ENCODE measurements at places on chromosomes 1 and 21.
A peak's percentile ranks its signal among the peaks of the same experiment; 100 is the strongest.

DNA sequence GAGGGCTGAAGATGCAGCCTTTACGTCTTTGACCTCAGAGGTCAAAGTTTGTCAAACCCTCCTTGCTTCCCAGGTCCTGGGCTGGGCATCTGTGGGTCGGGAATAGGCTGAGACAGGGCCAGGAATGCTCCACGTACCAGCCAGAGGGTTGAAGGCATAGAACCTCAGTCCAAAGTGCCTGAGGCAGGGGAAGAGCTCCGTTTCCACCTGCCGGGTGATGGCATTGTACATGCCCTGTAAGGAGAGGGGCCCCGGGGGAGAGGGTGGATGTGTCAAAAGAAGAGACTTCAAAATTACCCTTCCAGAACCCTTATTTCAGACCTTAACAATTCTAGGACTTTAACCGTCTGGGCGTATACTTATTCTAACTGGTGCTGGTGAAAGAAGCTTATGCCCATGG, 3.7 kb downstream of the AKR7A3 start:
- no peak for DNase-seq

GRCh38 chr1:11531314-11531870, 52.4 kb downstream of the DISP3 start:
- no peak for DNase-seq

- no peak for DNase-seq
These were observed 241.0 kb upstream of the SGIP1 start for GRCh38 chr1:66292944-66293343.

GRCh38 chr1:155989242-155990004, 11.1 kb upstream of the ARHGEF2 start:
- peak; percentile 65 for DNase-seq

GRCh38 chr1:40210511-40211204, 37.1 kb upstream of the TMCO2 start:
- DNase-seq, result no peak

DNA sequence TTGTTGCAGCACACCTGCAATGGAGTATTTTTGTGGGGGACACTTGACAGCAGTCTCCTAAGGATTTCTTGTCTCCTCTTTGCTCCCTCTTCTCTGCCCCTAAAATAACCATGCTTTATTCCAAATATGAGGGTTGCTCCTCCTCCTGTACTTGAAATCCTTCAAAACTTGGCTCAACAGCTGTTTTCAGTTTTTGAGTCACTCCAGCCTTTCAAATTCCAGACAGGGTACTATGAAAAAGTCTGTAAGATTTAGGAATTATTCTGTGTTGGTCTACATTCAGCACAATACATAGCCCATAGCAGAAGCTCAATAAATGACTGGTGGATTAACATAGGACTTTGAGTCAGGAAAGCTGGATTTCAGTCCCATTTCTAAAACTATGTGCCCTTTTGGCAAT, 5.5 kb downstream of the AP4B1 start:
- no peak for DNase-seq

DNA sequence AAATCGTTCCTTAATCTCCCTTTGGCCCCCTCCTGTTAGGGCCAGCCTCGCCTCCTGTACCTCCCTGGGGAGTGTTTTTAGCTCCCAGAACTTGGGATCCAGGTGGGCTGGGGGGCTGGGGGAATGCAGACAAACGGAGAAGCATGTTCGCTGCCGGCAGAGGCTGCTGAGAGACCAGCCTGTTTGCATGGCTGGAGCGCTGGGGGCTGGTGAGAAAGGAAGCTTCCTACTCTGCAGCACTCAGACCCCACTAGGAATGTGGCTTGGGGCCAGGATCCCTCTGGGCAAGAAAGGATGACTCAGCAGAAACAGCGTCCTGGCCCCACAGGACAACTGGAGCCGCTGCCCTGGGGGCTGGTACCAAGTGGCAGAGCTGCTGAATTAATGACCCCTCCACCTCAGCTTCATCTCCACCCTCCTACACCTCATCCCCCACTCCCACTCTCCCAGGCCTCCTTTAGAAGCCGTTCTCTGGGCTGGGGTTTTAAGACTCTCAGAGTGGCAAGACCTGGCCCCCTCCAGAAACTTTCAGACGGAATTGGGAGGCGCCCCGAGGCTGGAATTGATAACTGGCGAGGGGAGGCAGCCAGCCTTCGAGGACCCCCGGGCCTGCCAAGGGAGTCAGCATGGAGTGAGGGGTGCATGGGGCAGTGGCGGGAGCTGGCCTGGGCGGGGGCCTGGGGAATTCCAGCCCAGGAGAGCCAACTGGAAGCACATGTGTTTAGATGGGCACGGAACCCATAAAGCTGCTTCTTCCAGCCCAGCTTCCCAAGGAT, 28.5 kb upstream of the EPS8L3 start:
- DNase-seq, result no peak

- DNase-seq, result no peak
These were observed 151.9 kb downstream of the MAGI3 start for GRCh38 chr1:113542221-113542701.

- no peak for DNase-seq
These were observed 117.7 kb upstream of the ETS2 start for GRCh38 chr21:38688068-38688467.

- no peak for DNase-seq
These were observed 73.4 kb downstream of the PLPPR5 start for GRCh38 chr1:98931128-98931835.

DNA sequence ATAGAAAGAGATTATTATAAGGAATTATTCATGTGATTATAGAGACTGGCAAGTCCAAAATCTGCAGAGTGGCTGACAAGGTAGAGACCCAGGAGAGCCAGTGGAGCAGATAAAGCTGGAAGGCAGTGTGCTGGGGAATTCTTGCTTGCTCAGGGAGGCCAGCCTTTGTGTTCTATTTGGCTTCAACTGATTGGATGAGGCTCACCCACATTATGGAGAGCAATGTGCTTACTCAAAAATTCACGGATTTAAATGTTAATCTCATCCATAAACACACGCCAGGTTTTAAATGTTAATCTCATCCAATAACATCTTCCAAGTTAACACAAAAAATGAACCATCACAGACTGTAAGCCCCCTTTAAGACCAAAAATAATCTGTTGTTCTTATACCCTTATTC, 30.2 kb upstream of the PHGDH start:
- DNase-seq, result no peak

DNA sequence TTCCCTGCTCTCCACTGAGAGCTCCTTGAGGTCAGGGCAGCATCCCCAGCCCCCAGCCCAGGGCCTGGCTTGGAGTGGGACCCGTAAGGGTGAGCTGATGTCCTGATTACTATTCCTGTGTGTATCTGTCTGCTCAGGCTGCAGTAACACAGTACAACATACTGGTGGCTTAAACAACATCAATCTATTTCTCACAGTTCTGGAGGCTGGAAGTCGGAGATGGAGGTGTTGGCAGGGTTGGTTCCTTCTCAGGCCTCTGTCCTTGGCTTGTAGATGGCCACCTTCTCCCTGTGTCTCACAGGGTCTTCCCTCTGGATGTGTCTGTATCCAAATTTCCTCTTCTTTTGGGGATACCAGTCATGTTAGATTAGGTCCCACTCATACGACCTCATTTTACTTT, 246.4 kb upstream of the POU3F1 start:
- DNase-seq, result no peak

- DNase-seq, result no peak
These were observed 23.6 kb downstream of the VANGL2 start for GRCh38 chr1:160423966-160424365.

DNA sequence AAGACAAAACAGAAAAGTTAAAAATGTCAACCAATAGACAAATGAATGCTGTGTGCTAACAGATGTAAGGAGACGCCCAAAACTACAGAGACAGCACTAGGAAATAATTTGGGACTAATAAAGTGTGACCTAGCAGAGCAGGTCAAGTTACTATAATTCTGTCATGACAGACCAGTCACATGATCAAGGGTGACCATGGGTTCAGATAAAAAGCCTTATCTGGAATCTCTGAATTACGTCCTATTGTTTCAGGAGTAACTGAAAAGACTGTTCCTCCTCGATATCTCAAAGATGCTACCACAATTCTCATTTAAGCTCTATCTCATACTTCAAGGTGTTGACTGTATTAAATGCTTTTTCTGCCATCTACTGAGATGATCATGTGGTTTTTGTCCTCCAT, 31.6 kb downstream of the PARP1 start:
- no peak for DNase-seq

- no peak for DNase-seq
These were observed 64.9 kb downstream of the FHAD1 start for GRCh38 chr1:15311880-15312279.

DNA sequence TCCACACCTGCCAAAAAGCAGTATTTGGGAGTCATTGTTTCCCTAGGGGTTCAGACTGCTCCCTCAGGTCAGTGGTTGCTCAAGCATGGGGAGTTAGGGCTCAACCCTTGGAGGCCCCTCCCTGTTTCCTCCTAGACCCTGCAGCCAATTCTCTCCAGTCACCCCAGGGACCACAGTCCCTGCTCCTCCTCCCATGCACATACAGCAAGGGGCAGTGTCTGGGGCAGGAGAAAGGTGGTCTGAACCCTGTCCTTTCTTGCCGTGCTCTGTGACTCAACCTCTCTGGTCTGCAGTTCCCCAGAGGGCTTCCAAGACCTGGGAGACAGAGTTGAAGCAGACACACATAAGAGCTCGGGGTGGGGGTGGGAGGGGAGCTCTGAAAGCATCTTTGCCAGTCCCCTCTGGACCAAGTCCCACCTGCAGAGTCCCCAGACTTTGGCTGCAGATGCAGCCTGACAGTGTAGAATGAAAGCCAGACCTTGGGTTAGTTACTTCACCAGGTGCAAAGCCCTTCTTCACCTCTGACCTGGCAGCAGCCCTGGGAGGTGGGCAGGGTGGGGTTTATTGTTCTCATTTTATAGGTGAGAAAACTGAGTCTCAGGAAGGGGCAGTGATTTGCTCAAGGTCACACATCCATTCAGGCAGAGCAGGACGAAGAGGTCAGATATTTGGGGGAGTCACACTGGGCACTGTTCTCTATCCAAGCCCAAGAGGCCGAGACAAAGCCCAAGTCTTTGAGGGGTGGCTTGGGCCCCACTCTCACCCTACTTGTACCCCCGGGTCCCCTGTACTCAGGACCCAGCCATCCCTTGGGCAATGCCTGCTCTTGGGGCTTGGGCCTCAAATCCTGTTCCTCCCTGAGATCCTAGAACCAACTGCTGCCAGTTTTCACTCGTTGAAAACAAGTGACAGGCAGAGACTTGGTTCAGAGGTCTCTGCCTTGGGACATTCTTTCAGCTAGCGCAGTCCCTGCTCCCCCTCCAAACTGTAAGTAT, 748 bp downstream of the PDZK1IP1 start:
- DNase-seq, result no peak

DNA sequence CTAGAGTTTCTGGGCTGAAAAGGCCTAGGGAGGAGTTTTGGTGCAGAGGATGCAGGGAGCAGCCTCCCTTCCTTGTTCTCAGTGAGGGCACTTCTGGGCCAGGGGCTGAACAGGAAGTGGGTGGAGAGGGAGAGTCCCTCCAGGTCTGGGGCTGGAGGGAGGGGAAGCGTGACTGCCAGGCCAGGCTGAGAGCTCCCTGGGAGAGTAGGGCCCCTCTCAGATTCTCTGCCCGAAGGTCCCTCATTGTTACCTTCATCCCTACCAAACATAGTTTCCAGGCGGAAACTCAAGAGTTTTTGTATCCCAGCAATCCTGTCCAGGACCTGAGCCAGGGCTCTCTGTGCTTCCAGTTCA, 36.8 kb downstream of the CITED4 start:
- no peak for DNase-seq

- DNase-seq, result no peak
These were observed 144.5 kb downstream of the SLC45A1 start for GRCh38 chr1:8462371-8462892.

- no peak for DNase-seq
These were observed 207.0 kb downstream of the BARHL2 start for GRCh38 chr1:90510143-90510542.

- DNase-seq, result no peak
These were observed 26.1 kb downstream of the IRF2BP2 start for GRCh38 chr1:234583755-234584419.

- DNase-seq, result no peak
These were observed 699.2 kb upstream of the ZP4 start for GRCh38 chr1:238589843-238590435.

- no peak for DNase-seq
These were observed 26.3 kb downstream of the PLPP3 start for GRCh38 chr1:56553046-56553445.

GRCh38 chr1:84742653-84743052, 52.4 kb upstream of the SSX2IP start:
- DNase-seq, result no peak

- DNase-seq, result no peak
These were observed 16.6 kb upstream of the ZSCAN20 start for GRCh38 chr1:33455539-33456501.

DNA sequence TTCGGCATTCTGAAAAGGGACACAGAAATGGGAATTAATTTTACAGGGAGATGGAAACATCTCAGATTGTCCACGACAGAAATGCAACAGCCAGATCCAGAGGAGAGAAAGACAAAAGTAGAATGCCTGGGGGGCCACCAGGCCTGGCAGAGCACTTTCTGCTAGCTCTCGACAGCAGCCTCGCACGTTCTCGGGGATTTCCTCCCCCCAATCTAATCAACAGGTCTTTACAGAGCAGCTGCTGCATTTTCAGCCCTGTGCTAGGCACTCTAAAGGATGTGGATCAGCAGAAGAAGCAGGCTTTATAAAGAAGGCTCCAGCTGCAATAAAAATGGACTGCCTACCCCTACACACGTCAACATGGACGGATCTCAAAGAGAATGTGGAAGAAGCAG, 10.6 kb downstream of the CSRP1 start:
- no peak for DNase-seq

GRCh38 chr1:235998812-235999211, 66.1 kb downstream of the NID1 start:
- peak; percentile 11 for DNase-seq

- DNase-seq, result no peak
These were observed 24.4 kb upstream of the TARBP1 start for GRCh38 chr1:234503193-234504050.

- no peak for DNase-seq
These were observed 47.7 kb downstream of the NMNAT2 start for GRCh38 chr1:183370399-183371058.

DNA sequence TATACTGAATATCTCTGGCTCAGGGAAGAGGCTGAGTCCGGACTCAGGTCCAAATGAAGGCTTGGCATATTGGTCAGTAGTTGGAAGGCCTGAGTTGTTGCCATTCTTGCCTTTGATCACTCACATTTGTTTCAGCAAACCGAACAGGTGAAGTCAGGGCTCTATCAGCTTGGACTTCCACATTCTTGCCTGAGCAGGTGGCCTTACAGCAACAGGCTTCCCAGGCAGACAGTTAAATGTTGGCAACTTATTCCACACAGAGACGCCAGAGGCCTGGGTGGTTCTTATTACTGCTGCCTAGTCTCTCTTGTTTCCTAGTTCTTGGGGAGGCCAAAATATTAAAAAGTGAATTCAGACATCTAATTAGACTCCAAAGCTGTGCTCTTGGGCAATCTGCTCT, 36.6 kb downstream of the XCL2 start:
- no peak for DNase-seq
